ENCODE measurements at places on chromosomes 11 and 22.
A peak's percentile ranks its signal among the peaks of the same experiment; 100 is the strongest.

DNA sequence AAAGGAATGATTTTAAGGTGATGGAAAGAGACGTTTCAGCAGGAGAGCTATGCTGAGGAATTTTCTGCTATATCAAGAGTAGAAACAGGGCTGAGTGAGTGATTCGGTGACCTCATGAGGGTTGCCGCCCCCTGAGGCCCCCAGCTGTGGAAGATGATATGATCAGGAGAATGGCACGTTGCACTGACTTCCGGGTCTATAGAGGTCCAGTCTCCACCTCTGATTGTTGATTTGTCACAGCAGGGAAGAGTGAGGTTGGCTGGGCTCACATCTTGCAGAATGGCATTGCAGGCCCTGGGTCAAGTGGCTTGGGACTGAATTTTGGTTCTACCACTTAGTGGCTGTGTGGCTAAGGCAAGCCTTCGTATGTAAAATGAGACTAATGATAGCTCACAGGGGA lies 205.1 kb downstream of the SNX19 start:
- no peak for DNase-seq

- no peak for DNase-seq
Observed at GRCh38 chr11:80412604-80413003, 971.8 kb upstream of the TENM4 start.

- peak; percentile 33 for DNase-seq
Observed at GRCh38 chr11:71566081-71566620, 788 bp downstream of the KRTAP5-10 start.

DNA sequence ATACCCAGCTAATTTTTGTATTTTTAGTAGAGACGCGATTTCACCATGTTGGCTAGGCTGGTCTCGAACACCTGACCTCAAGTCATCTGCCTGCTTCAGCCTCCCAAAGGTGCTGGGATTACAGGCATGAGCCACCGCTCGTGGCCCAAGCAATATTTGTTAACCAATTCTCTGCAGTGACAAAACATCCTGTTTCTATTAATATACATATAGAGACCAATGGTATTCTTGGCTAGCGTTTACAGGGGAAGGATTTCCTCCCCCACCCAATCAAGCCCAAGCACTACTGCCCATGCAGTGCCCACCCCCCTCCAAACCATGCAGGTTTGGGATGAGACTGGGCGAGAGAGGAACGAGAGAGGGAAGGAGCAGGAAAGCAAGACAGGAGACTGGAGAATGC lies 53.1 kb downstream of the APOL3 start:
- DNase-seq = no peak

GRCh38 chr22:25078591-25078990 lies 121.1 kb upstream of the CRYBB3 start:
- no peak for DNase-seq

GRCh38 chr11:112128483-112129121 lies 35.3 kb downstream of the IL18 start:
- DNase-seq = peak; percentile 36

DNA sequence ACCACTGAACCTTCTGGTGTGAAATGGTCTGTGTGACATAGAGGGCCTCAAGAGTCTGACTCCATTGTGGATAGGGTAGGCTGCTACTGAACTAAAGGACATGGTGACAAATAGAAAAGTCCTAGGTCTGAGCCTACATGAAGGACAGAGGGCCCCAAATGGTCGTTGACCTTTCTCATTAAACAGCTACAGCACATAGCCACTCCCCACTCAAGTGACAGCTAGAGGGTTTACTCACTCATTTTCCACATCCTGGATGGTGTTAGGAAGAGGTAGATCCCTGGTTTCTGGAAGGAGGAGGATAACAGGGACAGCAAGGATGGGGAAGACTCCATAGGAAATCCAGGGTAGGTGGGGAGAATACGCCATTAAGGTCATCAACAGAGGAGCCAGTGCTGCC lies 63.3 kb downstream of the SLC22A24 start:
- DNase-seq = no peak

Data from Calu3 (cell line).